Renal cortical epithelial cell (primary cell): ENCODE measurements at places on chromosomes 16 and 17.
A peak's percentile ranks its signal among the peaks of the same experiment; 100 is the strongest.

GRCh38 chr16:8172551-8172950, 417.8 kb downstream of the TMEM114 start:
- no peak for DNase-seq

GRCh38 chr17:55660178-55660886, 62.3 kb downstream of the TMEM100 start:
- DNase-seq, result peak; percentile 16

DNA sequence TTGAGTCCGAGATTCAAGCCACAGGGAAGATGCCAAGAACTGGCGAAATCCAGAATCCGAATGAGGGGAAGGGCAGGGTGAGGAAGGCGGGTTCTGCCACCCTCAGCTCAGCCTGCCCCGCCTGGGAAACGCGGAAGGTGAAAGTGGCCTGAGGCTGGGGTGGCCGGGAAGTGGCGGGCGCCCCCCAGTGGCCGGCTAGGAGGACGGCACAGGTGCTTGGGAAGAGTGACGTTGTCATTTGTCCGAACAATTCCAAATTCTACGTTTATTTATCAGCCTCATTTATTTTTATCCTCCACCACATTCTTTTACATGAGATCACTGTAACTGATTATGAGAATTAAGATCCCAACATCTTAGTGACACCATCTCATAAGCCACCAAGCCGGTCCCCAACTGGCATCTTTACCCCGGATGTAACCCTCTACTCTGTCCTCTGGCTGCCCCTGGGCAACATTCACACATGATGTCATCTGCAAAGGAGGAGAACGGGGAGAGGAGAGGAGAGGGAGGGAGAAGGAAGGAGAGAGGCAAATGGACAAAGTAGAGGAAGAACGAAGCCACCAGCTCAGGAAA, 21.3 kb downstream of the SRCIN1 start:
- peak; percentile 19 for DNase-seq

DNA sequence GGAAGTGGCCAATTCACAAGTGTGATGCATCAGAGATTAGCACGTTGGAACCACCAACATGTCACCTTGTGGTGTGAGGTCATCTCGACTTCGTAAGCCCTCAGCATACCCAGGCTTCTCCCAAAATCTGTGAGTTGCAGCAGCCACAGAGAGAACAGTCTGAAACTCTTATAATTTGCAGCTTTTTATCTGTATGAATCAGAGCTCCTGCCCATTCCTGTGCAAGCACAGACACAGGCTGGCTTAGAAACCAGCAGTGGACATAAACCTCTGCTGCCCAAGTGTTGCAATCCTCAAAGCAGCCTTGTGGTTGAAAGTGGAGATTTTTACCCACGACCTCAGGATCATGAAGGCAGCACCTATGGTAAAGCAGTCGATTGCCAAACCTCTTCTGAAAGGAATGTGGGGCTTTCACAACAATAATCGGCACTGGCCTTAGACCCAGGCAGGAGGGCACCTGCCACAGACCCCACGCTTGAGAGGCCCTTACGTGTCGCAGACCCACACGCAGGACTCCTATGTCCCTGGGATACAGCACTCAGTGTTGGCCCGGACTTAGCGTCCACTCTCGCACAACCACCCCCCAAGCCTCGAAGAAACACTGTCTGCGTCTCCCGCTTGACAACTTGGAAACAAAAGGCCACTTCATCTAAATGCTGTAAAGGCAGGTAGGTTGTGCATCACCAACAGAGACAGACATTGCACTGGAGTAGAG, 24.5 kb upstream of the OSGIN1 start:
- DNase-seq, result peak; percentile 92

DNA sequence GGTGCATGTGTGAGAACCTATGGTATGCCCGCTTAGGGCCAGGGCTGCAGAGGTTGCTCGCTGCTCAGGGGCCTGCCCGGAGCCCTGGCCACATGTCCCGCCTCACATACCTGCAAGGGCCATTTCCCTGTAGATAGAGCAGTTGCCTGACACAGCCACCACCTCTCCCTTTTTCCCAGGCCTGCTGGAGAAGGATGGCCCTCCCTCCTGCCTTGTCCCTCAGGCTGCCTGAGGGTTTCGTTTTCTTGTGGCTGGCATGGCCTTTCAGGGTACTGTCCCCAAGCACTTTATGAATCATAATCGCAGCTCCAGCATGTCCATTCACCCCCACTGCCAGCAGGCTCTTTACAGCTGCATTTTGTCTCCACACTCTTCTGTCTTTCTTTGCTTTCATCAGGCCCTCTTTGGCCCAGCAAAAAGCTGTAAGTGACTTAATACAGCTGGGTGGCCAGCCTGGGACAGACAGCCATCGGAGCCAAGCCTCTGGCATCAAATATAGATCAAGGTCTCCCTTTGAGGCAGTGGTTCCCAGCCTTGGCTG, 65.7 kb downstream of the MPRIP start:
- DNase-seq, result no peak

- no peak for DNase-seq
Measured at GRCh38 chr17:15031975-15032374, 233.2 kb downstream of the PMP22 start.

GRCh38 chr16:30786115-30786935, 680 bp downstream of the ZNF629 start:
- DNase-seq, result no peak
